Left lung (tissue), 14 donors: ENCODE measurements at places on chromosomes 5 and 9.

DNA sequence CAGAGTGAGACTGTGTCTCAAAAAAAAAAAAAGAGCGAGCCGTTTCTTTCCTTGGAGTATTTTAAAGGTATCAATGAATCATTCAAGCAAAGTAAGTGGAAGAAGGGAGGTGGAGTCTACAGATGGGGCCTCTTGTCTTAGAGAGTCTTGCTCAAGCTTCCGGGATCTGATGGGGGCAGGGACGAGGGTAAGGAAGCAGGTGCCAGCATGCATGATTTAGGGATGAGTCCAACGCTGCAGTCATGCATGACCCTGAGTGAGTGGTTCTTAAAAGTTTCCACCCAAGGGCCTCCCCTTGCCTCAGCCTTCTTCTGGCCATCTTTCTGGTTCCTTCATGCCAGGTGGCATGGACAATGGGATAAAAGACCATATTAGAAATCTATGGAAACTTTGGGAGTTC is 79.6 kb downstream of the MYO10 start:
- DNase-seq = no peak

DNA sequence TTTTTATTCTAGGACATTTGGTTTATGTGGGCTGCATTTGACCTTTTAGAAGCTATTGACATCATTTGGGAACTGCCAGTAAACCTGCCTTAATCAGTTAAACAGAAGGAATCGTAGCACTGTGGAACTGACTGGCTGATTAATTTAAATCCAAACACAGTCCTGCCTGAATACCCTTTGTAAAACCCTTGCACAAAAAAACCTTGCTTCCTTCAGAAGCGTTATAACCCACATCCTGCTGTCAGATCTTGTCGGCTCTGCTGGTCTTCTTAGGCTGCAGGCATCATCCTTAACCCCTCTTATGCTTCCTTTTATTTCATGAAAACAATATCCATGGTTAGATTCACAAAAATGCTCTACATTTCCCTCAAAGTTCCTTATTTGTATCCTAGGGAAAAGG is 46.3 kb downstream of the PAM start:
- no peak for DNase-seq

GRCh38 chr5:59772757-59773156 is 120.8 kb downstream of the PDE4D start:
- DNase-seq = no peak

DNA sequence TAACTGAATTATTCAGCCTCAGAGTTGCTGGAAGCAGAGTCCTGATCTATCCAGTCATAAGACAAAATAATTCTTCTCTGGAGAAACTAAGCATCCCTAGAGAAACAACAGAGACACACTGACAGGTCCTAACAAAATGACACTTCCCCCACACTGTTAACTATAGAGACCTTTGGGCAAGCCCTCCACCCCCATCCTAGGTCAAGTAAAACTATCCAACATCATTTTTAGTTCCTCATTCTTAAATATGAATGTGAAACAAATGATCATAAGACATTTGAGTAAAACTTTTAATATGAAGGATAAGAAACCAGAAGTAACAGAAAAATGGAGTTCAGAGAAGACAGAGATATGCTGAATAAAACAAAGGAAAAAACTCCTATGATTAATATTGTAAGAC is 30.9 kb downstream of the CNTLN start:
- DNase-seq = no peak

GRCh38 chr5:149740341-149740740 is 10.2 kb downstream of the PPARGC1B start:
- no peak for DNase-seq

- no peak for DNase-seq
Observed at GRCh38 chr5:80967500-80968181, 7.5 kb downstream of the RASGRF2 start.

GRCh38 chr5:174552428-174552827 is 172.0 kb upstream of the MSX2 start:
- no peak for DNase-seq

GRCh38 chr5:16992006-16992405 is 55.9 kb upstream of the MYO10 start:
- no peak for DNase-seq

DNA sequence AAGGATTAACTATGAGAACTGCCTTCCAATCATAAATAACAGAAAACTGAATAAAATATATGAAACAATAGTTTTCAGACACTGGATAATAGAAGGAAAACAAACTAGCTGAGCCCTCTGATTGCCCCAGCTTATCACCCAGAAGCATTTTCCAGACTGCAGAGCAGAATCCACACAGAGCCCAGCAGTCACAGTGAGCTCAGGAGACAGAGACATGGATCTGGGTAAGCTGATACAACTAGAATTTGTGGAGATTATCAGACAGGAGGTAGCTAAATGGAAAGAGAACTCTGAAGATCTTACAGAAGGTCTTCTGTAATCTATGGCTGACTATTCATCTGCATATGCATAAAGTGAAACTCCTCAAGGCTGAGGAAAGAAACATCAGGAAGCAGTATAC is 128.8 kb downstream of the NR2F1-AS1 start:
- DNase-seq = no peak

DNA sequence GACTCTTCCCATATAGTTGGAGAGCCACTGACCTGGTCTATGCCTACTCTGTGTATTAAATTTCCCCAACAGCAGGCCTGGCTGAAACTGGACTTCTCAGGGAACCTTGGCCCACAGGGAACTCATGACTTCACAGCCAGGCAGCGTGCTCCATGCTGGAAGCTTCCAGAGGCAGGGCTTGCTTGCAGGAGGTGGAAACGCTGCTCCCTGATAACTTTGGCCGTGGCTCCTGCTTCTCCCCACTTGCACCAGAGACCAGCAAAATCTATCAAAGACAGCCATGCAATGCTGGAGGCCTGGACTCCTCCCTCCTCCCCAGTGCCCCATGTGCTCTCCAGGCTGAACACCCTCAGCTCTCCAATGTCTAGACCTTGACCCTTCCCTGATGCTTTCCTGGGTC is 137.1 kb downstream of the GABBR2 start:
- no peak for DNase-seq

DNA sequence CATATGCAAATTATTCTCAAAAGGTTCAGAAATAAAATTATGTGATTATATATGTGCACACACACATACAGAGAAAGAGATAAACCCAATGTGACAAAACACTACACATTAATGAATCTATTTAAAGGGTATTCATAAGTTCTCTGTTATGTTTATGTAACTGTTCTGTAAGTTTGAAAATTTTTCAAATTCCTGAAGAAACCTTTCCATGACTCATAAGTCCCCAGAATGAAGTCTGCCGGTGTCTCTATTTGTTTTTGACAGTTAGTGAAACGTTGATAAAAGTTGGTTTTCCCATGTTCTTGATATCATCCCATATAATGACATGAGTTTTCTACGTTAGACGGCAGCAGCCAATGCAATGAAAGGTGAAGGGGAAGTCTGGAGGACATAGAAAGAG is 199.5 kb upstream of the PUM3 start:
- DNase-seq = no peak

GRCh38 chr9:13446938-13447842 is 167.7 kb upstream of the MPDZ start:
- DNase-seq = no peak

- DNase-seq = no peak
Observed at GRCh38 chr5:37005252-37005651, 128.7 kb downstream of the NIPBL start.

DNA sequence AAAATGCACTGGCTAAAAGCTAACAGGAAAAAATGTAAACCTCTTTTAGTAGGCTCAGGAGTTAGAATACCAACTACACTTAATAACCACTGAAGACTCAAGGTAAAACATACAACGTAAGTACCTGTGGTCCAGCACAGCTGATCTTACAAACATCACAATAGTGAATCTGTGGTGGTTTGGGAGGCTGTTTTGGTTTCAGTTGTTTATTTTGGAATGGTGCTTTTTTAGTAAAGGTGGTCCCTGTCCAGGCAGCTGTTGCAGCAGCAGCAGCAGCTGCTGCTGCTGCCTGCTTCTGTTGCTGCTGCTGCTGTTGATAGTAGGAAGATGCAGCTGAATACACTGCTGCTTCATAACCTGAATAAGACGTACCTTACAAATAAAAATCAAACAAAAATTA is 37.9 kb downstream of the ZFR start:
- DNase-seq = no peak

GRCh38 chr5:76544268-76544926 is 78.8 kb downstream of the F2RL2 start:
- no peak for DNase-seq

GRCh38 chr9:90985631-90986030 is 184.0 kb downstream of the SYK start:
- no peak for DNase-seq

DNA sequence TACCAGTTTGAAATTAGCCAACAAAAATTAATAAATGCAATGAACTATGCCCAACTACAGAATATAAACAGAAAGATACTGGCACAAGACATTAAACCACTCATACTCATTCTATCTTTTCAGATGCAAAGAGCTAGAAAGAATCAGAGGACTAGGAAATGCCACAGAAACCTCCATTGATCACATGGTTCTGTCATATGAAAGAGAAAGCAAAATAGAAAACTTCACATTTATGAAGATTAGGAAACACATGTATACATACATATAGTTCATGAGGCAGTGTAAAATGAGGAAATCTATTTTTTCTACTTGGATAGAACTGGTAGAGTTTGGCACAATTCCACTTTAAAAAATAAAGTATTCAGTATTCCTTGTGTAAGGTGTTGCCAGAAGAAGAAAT is 275.1 kb upstream of the PTGER4 start:
- no peak for DNase-seq

DNA sequence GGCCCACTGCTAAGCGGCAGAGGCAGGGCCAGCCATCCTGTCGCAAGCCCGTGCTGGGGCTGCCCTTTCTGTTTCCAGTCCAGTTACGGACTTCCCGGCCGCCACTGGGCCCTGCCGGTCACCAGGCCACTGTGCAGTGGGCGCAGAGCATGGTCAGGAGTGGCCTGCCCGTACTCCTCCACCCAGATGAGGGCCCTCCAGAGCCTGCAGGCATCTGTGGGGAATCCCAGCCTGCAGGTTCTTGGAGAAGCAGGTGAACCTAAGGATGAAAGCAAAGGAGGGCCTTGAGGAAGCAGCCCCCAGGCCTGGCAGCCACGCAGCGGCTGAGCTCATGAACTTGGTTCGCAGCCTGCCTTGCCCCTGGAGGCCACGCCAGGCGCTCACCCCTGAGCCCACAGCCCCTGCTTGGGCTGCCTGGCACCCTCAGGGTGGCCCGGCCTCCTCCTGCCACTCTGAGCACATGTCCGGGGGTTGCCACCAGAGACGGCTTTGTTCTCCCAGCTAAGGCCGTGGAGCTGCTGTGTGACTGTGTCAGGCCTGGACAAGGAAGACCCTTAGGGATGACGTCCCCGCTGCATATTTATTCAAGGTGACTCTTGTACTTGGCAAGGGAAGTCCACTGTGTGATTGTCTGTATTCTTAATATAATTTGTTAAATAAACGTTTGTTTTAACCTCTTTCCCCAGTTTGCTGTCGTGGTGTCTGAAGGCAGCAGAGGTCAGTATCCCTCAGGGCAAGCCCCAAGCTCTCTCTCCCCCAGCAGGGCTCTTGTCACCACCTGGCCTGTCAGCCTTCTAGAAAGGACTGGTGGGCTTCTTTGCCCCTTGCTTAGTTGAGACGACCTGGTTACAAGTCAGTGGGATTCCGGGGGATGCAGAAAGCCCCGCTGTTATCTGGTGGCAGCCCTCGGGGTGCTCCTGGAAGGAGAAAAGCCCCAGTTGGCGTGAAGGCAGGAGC is 107.1 kb upstream of the LMX1B start:
- DNase-seq = no peak

- no peak for DNase-seq
Observed at GRCh38 chr5:59125011-59125961, 542.4 kb downstream of the RAB3C start.

- no peak for DNase-seq
Observed at GRCh38 chr5:124591583-124591982, 154.9 kb downstream of the ZNF608 start.

DNA sequence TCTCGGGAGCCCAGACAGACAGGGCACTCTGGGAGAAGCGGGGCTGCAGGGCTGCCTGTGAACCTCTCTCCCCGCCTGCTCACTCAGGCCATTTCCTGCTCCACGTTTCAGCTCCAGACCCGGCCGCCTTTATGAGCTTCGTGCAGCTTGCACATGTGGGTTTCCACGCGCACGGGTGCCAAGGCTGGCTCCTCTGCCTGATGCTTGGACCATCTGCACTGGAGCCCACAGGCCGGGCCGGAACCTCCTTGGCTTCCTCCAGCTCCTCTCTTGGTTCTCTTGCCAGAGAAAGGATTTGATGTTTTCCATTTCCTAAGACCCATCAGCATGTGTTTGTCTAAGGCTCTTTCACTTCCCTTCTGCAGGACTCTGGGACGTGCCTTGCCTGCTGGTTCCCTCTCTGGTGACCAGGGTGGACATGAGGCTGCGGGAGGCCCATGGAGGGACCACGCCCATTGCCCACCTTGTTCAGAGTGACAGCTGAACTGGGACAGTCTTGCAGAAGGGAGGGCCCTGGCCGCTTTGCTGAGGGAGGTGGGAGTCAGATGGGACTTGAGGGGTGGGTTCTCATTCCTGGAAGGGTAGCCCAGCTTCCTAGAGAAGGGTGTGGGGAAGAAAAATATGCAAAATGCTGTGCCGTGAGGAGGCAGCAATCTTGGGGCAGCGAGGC is 23.3 kb upstream of the COL5A1 start:
- DNase-seq = peak; percentile 31

- DNase-seq = no peak
Observed at GRCh38 chr9:89842267-89842768, 237.5 kb downstream of the GADD45G start.

- DNase-seq = no peak
Observed at GRCh38 chr5:119470851-119471451, 18.7 kb downstream of the HSD17B4 start.

DNA sequence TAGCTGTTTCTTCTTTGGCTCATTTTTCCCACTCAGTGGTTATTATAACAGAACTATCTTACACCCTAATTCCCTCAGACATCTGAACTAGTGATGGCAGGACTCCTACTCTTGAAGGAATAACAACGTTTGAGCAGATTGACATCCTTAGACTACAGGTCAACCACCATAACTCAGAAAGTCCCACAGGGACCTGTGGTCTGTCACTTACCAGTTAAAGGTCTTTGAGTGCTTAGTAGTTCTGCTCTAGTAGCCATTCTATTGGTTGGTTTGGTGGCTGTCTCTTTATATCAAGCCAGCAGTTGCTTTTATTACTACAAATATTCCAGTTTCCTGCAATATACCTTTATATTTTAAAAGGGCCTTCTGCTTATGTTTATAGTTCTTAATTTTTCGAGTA is 67.2 kb upstream of the FCHO2 start:
- no peak for DNase-seq

GRCh38 chr5:9494301-9494700 is 51.6 kb downstream of the SEMA5A start:
- no peak for DNase-seq
